ENCODE measurements at places on chromosomes 5 and 9.

DNA sequence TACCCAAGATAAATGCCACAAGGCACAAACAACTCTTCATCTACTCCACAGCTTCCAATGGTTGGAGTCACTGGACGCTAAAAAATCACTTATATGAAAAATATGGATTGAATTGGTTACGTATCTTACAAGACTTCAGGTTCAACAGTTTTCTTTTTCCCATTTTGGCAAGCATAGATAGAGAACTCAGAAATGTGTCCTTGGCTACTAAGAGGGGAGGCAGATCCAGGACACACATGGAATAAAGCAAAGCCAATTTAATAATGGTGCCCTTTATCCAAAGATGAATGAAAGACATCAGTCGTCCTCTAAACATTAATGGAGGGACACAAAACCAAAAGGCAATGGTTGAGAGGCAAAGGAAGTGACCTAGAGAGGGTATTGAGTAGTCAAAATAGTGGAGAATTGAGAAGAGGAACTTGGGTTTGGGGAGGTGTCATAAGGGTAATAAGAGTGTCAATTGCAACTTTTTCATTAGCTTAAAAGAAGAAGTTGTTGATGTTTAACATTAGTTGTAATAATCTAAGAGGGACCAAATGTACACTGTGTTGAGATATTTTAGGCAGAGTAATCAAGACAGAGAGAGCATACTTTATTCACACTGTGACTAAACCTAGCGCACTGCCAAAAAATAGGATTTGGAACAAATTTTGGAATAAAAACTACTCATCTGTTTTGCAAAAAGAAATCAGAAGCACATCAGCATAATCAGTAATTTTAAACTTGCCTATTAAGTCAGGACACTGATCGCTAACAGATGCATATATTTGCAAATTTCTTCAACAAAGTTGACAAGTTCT lies 308.2 kb downstream of the ARL15 start:
- no peak for DNase-seq

GRCh38 chr5:139575751-139576150 lies 14.6 kb downstream of the UBE2D2 start:
- no peak for DNase-seq

GRCh38 chr9:113673726-113674125 lies 202.4 kb upstream of the ZNF618 start:
- no peak for DNase-seq

DNA sequence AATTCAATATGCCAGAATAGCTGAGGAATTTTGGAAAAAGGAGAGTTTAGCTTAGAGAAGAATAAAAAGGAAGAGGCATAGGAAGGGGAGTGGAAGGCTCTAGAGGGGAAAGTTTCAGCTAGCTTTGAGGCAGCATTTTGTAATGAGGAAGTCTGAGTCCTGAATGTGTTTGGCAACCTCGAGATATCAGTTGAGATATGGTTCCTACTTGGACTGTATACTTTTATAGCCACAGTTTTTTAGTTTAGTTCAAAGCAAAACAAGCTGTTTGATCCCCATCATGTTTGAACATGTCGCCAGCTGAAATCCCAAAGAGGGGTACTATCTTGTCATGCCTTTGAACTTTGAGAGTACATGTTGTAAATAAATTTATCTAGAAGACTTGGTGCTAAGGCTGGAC lies 559.0 kb upstream of the FTMT start:
- no peak for DNase-seq

DNA sequence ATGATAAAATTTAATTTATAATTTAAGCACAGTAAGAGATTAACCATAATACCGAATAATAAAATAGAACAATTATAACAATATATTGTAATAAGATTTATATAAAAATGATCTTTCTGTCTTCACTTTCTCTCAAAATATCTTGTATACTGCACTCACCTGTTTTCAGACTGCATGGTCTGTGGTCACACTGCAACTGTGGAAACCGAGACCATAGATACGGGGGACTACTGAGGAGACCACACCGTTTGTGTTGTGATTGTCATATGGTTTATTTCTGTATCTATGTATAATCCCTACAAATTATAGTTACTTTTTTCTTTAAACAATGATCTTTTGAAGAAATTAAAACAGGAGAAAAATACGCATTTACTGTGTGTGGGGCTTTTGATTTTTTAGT lies 78.8 kb upstream of the TNFAIP8 start:
- DNase-seq, result no peak

- DNase-seq, result no peak
Measured at GRCh38 chr9:133916159-133916541, 76.0 kb downstream of the VAV2 start.

DNA sequence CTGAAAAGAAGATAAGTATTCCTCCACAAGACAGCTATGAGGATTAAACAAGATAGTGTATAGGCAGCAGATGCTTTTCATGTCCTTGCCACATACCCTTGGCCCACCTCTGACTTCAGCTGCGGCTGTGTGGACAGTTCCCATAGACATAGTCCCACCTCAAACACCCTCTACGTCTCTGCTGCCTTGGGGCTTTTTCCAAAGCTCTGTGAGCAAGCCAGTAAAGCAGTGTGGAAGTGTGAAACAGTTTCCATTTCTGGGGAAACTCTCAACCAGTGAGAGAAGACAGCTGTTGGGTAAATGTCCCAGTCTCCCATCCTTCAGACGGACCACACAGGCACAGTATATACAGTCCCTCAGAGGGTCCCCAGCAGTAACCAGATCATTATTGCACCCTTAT lies 125.5 kb downstream of the CDK5RAP2 start:
- no peak for DNase-seq

GRCh38 chr9:134930398-134930797 lies 12.7 kb upstream of the FCN1 start:
- no peak for DNase-seq

GRCh38 chr5:90479611-90480385 lies 5.1 kb downstream of the POLR3G start:
- no peak for DNase-seq

DNA sequence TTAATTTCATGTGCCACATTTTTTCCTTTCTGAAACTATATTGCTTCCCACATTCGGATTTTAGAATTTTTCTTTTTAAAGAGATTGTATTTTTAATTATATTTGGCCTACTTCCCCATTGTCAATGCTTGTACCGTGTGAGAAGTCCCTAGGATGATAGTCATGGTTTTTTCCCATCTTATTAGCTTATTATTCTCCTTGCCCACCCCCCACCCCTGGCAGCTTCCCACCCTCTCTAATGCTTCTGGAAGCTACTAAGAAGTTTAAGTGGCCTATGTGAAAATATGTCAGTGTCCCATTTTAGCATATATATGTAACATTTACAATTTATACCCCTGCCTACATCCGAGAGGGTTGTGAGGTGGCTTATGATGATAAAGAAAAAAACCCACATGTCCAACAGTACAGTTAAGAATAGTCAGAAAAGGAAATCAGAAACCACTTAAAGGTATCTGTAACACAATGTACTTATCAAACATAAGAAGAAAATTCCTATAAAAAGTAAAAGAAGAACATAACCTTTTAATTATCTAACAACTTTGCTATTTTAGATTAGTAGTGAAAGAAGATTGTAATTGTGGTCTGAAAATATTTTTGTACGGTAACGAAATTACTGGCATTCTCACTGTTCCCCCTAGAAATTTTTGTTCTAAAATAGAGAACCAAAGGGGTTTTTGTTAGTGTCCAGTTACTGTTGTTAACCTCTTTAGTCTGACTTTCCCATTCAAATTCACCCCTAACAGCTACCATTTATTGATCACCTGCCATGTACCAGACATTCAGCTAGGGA lies 62.1 kb downstream of the SLC44A1 start:
- DNase-seq, result no peak

DNA sequence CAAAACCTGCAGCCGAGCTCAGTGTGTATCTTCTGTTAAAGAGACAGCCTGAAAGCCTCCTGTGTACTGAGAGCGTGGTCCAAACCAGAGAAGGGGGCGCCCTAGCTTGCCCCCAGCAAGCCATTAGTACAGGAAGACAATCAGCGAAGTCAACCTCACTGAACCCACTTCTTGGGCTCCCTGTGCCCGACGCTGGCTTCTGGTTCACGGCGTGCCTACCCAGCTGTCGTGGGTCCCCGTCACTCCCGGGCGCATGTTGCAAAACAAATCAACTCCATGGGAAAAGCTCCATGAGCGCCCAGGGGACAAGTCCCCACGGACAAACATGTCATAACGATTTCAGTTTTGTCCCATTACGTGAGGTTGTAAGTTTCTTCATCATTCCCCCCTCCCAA lies 326.9 kb downstream of the SH3GL2 start:
- DNase-seq, result no peak

- no peak for DNase-seq
Measured at GRCh38 chr9:121942866-121943382, 150.2 kb downstream of the TTLL11 start.

DNA sequence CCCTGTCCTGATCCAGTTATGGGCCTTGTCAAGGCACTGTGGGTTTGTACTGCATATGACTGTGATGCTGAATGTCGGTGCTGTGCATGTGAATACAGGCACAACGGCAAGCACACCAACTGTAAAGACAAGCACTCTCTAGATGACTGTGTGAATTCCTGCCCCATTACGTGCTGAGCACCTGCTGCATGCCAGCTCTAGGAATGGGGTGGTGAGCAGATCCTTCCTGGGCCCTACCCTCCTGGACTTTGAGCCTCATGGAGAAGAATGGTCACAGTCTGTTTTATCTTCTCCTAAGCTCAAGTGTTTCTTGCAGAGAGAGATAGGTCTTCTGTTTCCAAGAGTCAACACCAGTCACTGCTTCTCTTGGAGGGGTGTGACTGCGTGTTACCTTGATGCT lies 56.0 kb upstream of the RARS1 start:
- DNase-seq, result no peak

DNA sequence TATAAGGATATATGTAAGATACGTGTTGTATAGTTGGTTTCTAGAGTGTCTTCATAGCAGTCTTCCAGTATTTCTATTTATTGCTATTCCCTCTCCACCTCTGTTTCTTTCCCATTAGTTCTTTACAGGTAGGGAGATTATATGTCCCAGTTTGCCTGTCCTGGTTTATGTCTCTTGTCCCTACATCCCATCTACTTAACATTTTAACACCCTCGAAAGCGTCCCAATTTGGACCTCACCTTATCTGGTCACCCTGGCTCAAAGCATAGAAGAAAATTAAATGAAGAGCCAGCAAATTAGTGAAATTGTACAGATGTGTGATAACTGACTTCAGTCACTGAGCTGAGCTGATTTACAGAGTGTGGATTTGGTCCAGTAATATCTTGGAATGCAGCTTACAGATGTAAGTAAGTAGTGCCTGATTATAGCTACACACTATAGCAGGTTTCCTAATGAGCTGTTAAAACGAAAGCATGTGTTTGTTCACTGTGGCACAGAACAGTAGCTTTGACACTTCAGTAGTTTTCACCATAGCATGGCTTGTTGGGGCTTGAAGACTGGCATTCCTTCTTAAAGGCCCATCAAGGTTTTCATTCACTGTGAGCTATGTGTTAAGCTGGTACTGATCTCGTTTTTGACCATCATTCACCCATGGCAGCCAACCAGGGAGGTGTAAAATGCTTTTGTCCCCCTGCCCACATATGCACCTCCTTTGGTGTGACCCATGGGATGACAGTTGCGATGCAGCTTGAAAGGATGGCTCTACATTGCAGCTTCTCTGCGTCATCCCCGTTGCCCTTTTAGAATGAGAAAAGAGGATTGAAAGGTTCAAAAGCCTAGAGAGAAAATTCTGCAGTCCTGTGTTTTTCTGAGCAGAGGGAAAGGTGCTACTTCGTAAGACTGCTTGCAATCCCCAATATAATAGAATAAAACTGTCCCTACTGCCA lies 192.1 kb upstream of the DMRT1 start:
- DNase-seq, result no peak

DNA sequence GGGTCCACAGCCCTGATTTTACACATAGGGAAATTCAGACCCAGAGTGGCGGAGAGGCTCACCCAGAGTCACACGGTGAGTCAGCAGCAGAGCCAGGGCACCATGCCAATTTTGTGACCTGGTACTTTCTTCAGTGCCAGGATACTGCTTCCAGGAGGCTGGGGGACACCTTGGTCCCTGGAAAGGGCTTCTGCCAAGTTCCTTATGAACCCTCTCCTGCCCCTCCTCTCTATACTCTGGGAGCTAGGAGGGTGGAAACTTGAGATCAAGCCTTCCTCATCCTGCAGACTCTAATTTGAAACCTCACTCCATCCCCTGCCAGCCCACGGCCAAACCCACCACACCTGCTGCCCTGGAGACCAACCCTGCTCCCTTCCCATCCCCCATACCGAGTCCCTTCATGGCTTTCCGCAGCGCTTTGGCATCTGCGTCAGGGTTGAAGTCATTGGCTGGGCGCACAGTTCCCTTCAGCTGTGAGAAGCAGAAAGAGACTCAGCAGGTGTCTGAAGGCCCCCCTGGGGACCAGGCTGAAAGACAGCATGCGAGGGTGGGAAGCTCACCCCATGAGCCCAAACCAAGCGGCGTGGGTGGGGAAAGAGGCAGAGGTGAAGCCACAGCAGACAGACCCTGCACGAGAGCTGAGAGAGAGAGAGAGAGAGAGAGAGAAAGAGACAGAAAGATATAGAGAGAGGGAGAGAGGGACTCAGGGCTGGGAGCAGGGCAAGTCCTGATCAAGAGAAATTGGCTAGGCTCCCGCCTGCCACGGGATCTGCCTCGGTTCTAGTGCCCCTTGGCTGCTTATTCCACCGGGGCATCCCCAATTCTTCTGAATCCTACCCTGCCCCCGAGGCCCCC lies 33.5 kb downstream of the ANXA6 start:
- DNase-seq, result no peak

- no peak for DNase-seq
Measured at GRCh38 chr9:110027671-110028081, 180.3 kb downstream of the C9orf152 start.

GRCh38 chr5:19531374-19531952 lies 456.5 kb downstream of the CDH18 start:
- no peak for DNase-seq

DNA sequence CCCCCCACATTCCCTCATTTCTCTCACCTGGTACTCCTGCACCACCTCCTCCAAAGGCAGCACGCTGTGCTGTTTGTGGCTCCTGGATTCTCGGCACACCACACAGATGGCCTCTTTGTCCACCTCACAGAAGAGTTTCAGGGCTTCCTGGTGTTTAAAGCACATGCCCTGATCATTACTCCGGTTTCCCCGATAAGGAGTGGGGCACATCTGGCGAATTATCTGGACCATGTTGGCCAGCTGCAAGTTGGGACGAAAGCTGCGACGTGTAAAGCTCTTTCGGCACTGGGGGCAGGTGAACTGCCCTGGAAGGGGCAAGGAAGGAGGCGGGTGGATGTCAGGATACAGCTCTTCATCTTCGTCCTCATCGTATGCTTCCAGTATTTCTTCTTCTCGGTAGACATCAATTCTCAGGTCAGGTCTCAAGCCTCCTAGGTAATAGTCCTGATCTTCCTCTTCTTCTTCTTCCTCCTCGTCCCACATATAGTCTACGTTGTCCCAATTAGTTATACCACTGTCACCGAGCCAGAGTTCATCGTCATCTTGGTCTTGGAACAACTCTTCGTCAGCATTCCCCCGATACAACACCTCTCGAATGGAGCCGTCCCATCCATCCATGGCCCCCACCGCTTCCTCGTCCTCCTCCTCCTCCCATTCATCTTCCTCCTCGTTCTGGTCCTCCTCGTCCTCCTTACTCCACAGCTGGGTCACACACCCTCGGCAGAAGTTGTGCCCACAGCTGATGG lies 796 bp downstream of the TRIM52 start:
- no peak for DNase-seq
